ENCODE measurements at places on chromosomes 6 and 20.

GRCh38 chr6:152673236-152673635 is 24.5 kb upstream of the MYCT1 start:
- DNase-seq: no peak

- no peak for DNase-seq
Measured at GRCh38 chr6:160765412-160765811, 63.4 kb downstream of the PLG start.

DNA sequence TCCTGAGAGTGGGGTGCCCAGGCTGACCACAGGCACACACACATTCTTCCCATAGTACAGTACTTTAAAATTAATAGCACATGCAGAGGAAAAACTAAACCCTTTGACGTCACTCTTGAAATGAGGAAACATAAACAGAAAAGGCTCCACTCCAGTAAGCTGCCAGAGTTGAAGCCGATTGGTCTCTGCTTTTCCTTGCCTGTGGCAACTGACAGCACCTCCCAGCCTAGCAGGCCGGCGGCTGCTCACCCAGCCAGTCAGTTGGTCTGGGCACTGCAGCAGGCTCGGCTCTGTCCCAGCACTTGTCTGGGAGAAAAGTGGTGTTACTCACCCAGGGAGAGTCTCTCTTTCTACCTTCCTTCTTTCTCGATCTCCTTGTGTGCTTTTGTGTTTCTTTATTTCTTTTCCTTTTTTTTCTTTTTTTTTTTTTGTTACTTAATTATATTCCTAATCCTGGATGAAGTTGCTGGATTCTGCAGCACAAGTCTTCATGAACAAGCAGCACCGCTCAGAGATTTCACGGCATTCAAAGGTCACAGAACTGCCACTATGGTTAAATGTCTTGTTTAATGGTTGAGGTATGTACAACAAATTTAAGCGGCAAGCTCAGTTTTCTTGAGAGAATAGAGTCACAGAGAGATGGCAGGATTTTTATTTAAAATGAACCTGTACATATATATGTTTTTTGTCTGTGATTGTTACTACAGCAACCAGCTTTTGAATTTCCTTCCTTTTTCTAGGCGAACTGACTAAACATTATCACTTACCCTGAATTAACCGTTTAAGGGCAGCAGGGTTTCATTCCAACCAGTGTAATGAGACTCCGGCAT is at the start of gene PDE7B:
Gene PDE7B (plus strand): TSS at position 260 of the 830 bp plus-strand sequence.
- DNase-seq: peak; percentile 24

- no peak for DNase-seq
Measured at GRCh38 chr6:157029980-157030690, 253.0 kb downstream of the ARID1B start.

- DNase-seq: peak; percentile 13
Measured at GRCh38 chr6:68967549-68968300, 332.6 kb downstream of the ADGRB3 start.

GRCh38 chr20:3680701-3681351 is 984 bp downstream of the ADAM33 start:
- DNase-seq: no peak

GRCh38 chr6:152978058-152978457 is 4.8 kb downstream of the FBXO5 start:
- DNase-seq: no peak

DNA sequence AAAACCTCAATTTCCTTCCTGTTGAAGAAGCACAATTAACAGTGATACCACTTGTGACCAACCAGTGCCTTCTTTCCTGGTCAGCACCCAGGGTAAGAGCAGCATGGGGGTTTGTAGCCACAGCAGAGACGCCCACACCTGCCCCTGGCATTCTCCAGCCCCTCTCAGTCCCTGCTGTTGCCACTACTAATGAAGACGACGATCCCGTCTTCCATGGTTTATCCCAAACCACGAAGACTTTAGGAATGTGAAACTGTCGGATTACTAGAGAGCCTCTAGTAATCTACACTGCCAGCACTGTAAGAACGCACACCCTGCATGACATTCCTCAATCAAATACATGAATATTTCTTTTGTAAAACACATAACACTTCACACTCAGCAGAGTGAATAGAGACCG is 60.0 kb downstream of the GINS1 start:
- no peak for DNase-seq

DNA sequence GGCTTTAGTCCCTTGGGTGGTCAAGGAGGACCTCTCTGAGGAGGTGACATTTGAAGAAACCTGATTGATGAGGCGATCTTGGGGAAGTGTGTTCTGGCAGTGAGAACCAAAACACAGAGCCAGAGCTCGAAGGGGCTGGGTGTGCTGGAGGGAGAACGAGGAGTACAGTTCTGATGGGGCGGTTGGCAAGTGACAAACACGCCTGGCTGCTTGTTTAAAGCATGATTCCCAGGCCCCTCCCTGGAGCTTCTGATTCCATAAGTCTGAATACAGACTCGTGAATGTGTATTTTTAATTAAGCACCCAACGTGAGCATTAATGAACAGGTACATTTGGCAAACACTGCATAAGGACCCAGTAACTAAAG is 886 bp upstream of the NFATC2 start:
- DNase-seq: no peak

- no peak for DNase-seq
Measured at GRCh38 chr20:25605148-25605547, 18.7 kb downstream of the NANP start.

DNA sequence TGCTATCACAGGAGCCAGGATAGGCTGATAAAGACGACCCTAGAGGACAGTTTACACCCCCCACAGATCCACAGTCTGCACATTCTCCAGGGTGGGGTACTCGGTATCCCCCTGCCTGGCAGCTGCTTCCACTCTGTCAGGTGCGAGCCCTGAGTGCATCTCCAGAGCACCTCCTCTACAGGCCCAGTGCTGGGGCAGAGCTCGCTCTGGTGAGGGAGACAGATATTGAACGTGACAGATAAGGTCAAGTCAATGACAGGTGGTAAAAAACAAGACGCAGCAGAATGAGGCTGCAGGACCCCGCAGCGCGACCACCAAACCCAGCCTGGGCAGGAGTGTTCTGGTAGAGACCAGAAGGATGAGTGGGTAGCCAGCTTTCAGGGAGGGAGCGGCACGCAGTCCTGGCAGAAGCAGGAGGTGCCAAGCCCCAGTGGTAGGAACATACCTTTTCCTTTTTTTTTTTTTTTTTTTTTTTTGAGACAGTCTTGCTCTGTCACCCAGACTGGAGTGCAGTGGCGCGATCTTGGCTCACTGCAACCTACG is 12.4 kb upstream of the MYL9 start:
- DNase-seq: no peak
